Naive thymus-derived CD4-positive, alpha-beta T cell (primary cell): ENCODE measurements at places on chromosomes 7 and 10.

DNA sequence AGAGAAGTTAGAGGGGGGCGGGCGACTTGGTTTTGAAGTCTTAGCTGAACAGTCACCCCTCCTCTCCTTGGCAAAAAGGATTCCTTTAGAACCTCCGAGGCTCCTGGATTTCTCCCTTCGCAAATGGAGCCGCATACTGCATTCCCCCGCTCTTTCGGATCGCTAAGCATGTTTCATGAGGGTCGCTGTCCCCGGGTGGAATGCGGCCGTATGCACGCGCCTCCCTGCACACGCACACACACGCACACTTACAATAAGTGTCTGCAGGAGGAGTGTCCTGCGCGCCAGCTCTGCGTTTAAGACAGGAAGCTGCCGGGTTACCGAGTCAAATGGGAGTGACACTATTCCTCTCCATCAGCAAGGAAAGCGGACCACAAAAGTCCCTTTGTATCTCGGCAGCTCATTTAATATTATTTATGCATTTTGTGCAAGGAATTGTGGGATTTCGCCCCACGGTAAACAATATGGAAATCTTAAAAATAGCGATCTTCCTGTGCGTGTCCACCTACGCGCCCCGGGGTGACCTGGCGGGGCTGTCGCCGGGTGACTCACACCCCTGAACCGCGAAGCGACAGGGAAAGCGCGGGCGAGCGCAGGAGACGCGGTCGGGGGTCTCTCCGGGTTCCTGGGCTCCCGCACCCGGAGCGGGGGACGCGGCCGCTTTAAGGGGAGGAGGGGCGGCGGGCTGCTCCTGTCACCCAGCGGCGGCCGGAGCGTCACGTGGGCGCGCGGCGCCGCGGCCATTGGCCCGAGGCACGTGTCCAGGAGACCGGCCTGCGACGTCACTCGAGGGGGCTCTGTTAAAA lies 988 bp upstream of the EN2 start:
- no peak for DNase-seq

- no peak for DNase-seq
Measured at GRCh38 chr7:98911916-98912315, 33.6 kb downstream of the TRRAP start.

GRCh38 chr7:33961948-33962347 lies 56.6 kb downstream of the BMPER start:
- no peak for DNase-seq

DNA sequence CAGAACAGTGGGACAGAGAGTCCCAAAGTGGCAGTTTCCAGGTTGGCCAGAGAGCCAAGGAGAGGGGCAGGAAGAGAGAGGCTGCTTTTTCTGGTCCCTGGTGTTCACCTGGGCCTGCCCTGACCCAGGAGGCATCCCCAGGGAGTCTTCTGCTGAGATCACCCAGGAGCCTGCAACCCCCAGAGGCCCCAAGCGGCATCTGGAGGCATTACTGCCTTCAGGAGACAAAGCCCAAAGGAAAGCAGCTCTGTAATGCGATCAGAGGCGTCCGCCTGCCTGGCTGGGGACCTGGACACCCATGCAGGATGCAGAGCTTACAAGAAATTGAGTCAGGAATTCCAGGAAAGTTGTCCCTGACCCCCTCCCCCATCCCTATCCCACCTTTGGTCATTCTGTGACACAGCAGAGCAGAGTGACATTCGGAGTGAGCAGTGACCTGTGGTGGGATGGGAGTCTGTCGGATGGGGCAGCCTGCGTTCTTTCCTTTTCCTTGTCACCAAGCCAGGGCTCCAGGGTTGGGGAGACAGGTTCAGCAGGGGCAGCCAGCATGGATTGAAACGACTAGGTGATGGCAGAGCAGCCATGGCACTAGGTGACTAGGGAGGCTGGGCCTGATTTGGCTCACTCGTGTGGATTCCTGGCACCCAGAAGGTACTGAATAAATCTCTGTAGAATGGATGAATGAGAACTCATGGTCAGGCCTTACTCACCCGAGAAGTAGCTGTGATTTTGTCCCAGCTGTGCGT lies 10.4 kb downstream of the UNC5B start:
- no peak for DNase-seq

DNA sequence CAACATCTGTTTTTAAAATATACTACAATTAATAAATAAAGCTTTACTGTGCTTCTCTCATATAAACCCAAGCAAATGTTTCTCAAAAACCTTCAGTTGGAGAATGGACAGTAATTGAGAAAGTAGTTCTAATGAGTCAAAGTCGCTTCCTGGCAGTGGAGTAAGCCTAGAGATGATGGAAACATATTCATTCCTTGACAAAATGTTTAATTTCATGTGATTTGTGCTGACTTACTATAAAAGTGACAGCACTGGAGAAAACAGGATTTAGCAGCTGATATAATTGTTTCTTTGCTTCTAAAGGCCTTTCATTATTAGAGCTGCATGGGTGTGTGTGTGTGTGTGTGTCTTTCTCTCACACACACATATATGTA lies 9.0 kb downstream of the ELMO1 start:
- no peak for DNase-seq

DNA sequence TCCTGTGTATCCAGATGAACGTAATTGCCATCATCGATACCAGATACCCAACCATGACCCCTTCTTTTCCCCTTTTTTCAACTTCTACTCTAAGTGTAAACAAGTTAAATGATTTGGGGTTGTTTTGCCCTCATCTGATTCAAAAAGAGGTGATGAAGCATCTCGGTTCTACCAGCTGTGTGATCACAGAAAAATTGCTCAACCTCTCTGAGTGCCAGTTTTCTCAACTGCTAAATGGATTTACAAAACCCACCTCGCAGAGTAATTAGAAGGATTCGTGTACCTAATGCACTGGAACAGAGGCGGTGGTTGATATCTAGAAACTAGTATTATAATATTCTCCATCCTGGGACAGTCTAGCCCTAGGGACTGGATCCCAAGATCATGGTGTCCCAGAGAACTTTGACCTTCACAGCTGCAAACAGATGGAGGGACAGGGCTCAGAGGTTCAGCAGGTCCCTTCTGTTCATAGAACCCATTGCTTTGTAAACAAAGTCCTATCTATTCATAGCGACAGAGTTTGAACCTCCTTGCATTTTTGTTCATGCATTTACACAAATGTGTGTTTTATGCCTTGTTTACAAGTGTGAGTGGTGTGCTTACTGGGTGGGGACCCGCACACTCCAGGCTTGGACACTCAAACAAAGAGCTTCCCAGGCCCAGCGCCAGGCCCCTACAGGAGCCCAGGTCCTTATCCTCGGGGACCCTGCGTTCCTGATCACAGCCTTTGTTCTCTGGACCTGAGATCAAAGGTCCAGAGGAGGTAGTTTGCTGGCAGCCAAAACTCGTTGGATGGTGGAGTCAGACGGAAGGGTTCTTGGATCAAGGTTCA lies 46.4 kb downstream of the CALML3 start:
- no peak for DNase-seq
